NCI-H526 treated with DMSO at 0.1 percent for 48 hours (cell line): ENCODE measurements at places on chromosomes 6 and 20.

DNA sequence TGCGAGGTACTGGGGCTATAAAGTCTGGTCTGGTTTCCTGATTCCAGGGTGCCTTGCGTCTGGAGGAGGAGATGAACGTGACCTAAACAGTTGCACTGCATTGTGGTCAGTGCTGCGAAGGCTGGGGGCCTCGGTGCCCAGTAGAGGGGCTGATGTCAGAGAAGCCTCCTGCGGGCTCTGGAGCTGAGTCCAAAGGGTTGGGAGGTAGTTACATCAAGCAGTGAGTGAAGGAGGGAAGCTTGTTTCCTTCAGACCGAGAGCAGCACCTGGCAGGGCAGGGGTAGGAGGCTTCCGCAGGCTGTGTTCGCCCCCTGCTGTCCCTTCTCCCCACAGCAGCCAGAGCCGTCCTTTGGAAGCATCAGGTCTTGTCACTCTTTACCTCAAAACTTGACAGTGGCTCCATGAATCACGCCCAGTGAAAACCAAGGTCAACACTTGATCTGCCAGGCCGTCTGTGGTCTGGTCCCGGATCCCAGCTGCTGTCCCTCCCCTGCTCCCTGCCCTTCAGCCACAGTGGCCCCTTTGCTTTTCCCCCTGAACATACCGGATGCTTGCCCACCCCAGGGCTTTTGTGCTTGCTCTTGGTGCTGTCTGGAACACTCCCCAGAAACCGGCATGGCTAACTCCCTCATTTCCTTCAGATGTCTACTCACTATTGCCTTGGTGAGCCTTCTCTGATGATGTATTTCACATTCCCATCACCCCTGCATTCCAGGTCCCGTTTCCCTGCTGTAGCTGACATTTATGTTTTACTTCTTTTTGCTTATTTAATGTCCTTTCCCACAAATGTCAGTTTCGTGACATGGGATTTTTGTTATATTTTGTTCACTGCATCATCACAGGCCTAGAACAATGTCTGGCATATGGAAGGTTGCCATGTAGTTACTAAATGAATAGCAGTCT lies 7.0 kb downstream of the DYNLRB1 start:
- peak; percentile 59 for DNase-seq

DNA sequence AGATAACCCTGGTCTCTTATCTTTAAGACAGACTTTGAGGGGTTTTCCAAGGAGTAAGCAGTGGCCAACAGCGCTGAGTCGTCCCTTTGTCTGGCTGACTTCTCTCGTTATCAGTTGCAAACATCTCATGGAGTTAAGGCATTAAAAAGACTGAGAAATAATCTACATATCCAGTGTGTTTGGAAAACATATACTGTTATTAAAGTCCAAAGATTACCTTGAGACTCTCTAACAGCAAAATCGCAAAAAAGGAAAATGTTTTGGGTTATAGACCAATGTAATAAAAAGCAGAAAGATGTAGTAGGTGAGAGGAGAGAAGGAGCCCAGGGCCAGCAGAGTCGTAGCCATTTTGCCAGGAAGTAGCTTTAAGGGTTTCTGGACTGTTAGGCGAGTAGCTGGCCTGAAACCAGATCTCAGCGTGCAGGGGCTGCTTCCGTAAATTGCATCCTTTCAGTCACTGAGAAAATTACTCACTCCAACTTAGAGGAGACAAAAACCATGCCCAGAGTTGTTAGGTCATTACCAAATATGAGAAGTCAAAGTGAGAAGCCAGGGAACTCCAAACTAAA lies 24.6 kb downstream of the MYLK4 start:
- no peak for DNase-seq

- no peak for DNase-seq
These were observed 373.6 kb downstream of the PLCB1 start for GRCh38 chr20:8505476-8506200.

DNA sequence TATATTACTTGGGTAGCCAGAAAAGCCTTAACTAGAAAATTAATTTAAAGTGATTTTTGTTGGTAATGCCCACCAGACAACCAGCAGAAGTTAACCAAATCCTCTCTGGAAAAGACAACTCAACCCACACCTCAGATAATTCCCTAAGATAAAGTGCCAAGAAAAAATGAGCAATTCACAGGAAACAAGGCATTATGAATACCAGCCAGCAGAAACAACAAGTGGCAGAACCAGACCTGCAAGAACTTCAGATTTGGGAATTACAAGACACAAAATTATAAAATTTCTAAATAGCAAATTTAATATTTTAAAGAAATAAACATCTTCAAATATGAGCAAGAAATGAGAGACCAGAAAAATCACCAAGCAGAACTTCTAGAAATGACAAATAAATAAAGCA lies 80.0 kb upstream of the MRPS10 start:
- DNase-seq: no peak

DNA sequence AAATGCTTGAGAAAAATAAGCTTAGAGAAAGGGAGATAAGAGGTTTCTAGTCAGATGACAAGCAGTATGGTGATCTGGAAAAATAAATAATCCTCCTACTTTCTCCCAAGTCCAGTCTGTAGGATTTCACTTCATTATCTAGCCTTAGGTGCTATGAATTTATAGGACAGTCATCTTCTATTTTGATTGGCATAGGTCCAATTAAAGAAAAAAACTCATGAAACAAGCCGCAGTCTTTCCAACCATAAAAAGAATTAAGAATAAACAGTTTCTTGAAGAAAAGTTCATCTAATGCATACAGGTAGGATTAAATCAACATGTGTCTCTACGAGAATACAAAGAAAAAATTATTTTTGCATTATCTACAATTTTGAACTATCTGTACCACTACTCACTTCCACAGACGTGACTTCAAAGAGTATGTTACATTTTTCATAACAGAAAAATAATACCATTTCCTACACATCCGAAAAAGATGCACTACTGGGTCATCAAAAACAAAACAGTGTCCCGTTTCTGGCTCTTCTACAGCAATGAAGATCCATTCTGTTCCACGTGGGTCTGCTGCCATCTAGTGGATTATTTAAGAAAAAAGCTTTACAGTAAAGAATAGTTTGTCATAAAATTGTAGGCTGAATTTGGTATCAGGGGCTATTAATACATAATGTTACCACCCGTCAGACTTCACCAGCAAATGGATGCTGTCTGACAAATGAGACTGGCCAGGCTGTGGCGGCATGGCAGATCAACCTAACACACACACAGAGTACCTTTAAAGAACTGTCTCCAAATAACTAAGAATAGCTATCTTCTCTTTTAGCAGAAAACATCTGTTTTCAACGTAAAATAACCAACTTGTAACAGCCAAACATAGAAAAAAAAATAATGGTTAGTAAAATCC lies 28.9 kb downstream of the STX7 start:
- DNase-seq: peak; percentile 43

GRCh38 chr6:78597966-78598365 lies 269.4 kb upstream of the IRAK1BP1 start:
- no peak for DNase-seq

- no peak for DNase-seq
These were observed 174.9 kb upstream of the PRND start for GRCh38 chr20:4546786-4547185.

DNA sequence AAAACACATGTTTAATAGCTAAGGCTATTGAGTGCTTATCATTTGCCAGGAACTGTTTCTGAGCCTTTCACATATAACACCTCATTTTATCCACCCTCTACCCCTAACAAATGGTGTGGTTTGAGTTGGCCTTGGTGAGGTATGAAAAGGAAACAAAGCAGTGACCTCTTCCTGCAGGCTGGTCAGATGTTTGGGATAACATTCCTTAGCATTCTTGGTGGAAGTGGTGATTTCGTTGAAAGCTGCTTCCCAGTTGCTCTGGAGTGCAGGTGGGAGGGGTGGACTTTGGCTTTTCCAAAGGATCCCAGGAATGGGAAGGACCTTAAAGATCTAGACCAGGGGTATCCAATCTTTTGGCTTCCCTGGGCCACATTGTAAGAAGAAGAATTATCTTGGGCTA lies 41.3 kb downstream of the CARMIL1 start:
- no peak for DNase-seq

DNA sequence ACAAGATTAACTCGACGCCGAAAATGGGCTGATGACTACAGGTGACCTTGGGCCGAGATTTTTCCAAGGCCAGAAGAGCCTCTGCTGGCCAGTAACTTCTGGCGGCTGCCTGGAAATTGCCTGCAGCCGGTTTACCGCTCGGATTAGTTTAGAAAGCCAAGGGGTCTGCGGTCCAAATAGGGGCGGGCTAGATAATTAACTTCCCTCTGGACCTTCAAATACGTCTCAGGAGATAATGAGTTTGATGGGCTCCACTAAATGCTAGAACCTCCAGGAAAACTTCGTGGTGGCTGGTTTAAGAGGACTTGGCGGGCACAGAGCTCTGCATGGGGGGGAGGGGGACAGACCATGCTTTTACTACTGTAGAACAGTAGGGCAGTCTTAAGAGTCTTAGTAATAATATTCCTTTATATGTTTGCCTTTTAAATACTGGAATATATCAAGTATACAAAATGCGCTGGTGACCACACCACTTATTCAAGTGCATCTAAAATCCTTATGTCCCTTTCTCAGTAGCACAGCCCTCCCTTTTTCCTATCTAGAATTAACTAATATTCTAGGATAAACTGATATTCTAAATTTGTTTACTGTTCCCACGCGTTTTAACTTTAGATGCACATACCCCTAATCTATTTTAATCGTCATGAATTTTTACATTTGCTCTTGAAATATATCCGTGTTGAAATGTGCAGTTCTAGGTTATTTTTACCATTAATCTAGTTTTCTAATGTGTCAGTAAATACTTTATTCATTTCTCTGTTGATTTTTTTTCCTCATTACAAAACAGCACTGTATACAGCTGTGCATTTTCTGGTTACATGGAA lies 107.5 kb upstream of the PRSS16 start:
- no peak for DNase-seq

DNA sequence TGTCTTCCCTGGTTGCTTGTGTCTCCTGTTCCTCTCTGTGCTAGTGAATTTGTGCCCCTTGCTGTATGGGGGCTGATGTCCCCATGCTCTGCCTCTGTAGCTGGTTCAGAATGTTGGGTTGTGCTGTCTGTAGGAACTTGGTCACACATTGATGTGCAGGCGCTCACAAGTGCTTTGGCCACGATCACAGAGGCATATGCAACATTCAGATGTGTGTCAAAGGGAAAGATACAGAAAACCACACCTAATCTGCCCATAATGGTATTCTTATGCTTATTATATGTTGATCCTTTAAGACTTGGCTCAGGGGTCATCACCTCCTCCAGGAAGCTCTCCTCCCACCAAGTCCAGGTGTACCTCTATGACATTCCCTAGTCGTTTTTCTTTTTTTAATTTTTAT lies 17.1 kb upstream of the DHX35 start:
- no peak for DNase-seq

GRCh38 chr6:12344961-12345693 lies 55.0 kb downstream of the EDN1 start:
- DNase-seq: no peak

GRCh38 chr20:46583411-46584214 lies 33.2 kb upstream of the OCSTAMP start:
- DNase-seq: no peak

DNA sequence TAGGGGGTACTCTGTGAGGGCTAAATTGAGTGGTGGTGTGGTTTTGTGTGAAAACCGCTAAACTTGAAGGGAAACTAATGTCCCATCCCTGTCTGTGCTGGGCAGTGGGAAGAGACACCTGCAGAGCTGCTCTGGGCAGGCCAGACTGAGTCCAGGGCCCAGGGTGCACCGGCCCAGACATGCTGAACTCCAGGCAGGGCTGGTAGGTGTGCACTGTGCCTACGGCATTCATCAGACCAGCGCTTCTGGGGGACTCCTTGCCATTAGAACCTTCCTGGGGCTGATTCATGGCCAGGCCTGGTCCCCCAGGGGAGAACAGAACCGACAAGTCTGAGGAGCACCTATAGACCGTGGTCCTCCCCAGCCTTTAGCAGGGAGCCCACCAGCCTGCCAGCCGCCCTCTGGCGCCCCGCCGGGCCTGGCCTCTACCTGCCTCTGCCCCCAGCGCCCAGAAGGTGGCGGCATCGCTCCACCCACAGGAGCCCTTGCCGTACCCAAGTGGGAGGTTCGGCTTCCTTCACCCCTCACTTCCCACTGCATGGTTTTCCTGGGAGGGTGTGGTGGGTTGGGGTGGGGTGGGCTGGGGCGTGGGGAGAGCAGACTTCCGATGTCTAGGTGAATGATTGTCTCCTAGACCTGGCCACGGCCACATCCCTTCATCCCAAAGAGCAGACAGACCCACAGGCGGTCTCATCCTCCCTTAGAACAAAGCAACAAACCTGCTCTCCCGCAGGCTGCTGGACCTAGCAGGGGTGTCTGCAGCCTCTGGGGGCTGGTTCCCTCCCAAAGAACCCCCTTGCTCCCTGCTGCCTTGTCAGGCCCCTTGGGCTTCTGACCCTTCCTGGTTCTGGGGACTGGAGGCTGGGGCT lies 15.5 kb downstream of the CCDC167 start:
- DNase-seq: no peak

GRCh38 chr6:14509120-14509519 lies 391.5 kb downstream of the CD83 start:
- no peak for DNase-seq

GRCh38 chr6:156886409-156886808 lies 109.2 kb downstream of the ARID1B start:
- no peak for DNase-seq

- no peak for DNase-seq
These were observed 922.1 kb downstream of the EPHA7 start for GRCh38 chr6:92497281-92497680.

- no peak for DNase-seq
These were observed 6.0 kb upstream of the MRAP2 start for GRCh38 chr6:84027340-84028181.

- no peak for DNase-seq
These were observed 112.5 kb upstream of the PHACTR3 start for GRCh38 chr20:59491884-59492283.

DNA sequence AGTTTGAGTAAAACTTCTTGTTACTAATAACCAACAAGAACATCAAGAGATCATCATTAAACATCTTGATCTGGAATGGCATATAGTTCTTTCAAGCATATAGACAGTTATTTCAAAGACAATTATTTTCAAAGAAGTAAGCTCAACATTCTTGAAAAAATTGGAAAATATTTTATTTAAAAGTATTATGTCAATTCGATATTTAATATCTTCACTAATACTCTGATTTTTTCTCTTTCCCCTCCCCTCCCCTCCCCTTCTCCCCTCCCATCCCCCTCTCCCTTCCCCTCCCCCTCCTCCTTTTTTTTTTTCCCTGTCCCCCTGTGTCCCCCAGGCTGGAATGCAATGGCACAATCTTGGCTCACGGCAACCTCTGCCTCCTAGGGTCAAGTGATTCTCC lies 82.8 kb downstream of the SASH1 start:
- DNase-seq: no peak

- DNase-seq: peak; percentile 42
These were observed 1.2 kb downstream of the ENTPD6 start for GRCh38 chr20:25196786-25197120.

GRCh38 chr20:38369389-38369788 lies 23.1 kb downstream of the LBP start:
- no peak for DNase-seq

GRCh38 chr6:13531956-13532355 lies 42.4 kb upstream of the SIRT5 start:
- DNase-seq: no peak

DNA sequence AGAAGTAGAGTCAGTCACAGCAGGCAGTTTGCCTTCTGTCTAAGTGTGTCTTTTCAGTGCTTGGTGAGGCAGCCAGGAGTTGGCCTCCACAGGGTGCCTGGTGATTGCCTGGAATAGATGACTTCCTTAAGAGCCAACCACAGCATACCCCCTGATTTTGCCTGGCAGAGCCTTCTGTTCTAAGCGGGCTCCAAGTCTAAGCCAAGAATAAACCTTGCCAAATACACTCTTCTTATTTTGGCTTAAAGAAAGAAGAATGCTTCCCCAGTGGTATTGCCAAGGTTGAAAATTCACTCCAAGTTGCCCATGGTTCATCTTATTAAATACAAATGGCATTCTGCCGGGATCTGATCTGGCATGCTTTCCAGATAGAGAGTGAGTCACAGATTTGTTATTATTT lies 1424.8 kb upstream of the EYS start:
- DNase-seq: no peak
